Stimulated activated CD4-positive, alpha-beta T cell treated with anti-CD3 and anti-CD28 coated beads, Interleukin-1b, Interleukin-23, amount 100 ng/mL, for 1 hour (primary cell): ENCODE measurements at places on chromosomes 2 and 18.

DNA sequence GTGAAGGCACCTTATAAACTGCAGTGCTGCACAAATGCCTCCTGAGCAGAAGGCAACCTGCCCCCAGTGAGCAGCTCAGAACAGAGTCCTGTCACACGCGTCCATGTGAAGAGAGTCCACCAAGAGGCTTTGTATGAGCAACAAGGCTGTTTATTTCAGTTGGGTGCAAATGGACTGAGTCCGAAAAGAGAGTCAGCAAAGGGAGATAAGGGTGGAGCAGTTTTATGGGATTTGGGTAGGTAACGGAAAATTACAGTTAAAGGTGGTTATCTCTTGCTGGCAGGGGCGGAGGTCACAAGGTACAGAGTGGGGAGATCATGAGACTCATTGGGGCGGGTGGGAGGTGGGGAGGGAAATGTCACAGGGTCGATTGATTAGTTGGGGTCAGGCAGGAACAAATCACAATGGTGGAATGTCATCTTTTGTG, 53.4 kb upstream of the RALBP1 start:
- DNase-seq: no peak

DNA sequence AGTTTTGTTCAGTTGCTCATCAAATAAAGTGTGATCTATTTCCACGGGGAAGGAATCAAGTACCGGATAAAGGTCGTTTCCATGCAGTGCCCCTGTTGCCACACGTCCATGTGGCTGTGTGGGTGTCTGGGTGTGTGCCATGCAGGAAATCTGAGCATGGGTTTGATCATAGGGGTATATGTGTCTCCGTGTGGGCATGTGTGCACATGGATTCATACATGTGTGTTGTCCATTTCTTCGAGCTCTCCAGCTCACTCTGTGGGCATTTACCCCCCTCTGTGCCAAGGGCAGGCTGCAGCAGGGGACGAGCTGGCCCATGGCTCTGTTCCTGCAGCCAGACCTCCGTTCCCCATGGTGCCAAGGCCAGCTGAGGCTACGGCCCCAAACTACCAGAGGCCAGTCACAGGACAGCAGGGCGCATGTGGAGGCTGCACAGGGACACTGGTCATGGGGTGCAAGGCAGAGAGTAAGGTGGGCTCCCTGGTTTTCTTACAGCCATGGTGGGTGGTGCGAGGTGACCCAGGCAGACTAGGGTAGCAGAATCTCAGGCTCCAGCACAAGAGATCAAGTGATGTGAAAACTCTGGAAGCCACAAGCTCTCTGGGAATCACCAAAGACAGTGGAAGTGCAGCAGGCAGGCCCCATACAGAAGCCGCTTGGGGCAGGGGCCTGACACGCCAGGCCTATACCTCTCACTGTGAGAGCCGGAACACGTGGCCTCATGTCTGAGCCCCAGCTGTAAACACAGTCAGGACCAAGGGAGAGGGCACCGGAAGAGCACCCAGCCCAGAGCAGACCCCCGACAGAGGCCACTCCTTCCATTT, 66.4 kb upstream of the RAB6C start:
- no peak for DNase-seq

GRCh38 chr18:50189160-50189559, 5.8 kb downstream of the MYO5B start:
- no peak for DNase-seq

DNA sequence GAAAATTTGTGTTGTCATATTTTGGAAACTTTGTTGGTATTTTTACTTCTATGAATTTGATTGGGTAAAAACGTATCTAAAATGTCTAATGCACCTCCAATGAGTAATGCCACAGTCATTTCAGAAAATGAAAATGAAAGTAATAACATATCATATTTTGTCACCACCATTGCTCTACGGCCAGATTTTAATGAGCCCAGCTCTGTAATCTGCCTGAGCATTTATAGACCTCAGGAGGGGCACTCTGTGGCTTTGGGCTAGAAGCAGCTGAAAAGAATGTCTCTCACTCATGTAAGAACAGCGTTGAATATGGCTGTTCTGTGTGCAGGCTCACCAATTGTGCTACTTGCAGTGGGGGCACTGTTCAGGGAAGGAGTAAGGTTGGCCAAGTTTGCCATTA, 32.7 kb upstream of the ABCA12 start:
- no peak for DNase-seq

GRCh38 chr2:202885190-202885589, 13.6 kb upstream of the ICA1L start:
- no peak for DNase-seq

- DNase-seq: no peak
These were observed 298.8 kb downstream of the SP3 start for GRCh38 chr2:173666171-173666888.

DNA sequence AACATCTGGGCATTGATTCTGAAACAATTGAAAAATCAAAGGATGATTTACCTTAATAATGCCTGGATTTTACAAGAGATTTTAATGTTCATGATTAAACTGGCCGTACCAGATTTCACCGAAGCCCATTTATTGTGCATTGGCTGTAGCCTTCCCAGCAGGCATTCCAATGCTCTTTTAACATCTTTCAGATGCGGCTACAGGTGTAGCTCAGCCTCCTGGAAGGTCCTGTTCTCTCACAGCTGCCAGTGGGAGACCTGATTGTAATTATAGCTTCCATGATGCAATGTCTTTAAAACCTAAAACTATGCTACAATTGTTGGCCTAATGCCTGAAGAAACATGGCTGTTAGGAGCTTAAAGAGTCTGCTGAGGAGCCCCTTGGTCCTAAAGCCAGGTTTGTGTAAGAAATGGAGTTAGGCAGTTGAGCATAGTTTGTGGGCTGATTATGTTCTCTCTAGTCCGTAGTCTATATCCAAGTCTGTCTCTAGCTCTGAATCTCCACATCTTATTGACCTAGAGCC, 147.4 kb downstream of the CERS6 start:
- no peak for DNase-seq

DNA sequence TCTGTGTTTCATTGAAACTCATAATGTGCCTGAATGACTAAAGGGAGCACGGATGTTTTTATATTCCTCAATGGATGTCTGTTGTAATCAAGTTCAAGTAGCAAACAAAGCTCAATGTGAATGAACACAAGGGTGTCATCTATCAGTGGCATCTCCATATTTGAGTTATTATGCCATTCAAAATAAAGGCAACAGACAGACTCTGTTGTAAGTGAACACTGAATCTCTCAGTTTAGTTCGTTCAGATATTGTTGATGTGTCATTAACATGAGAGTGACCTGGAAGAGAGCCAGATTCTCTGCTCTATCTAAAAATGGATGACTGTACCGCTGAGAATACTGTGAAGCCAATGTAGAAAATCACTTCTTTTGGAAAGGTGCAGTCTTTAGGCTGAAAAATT, 118.7 kb downstream of the NUP35 start:
- DNase-seq: no peak

DNA sequence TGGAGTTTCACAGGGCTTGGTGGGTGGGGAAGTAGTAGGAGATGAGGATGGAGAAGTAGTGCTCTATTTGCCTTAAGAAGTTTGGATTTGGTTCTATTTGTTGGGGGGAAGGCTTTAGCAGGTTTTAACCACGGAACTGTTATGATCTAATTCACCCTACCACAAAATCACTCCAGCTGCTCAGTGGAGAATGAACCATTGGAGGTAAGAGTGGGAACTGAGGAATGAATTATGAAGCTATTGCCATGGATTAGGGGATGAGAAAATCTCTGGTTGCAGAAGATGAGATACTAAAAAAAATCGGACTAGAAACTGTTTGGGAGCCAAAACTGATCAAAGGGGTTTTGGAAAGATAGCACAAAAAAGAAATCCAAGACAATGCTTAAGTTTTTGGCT, 488.9 kb downstream of the DLGAP1 start:
- DNase-seq: no peak

DNA sequence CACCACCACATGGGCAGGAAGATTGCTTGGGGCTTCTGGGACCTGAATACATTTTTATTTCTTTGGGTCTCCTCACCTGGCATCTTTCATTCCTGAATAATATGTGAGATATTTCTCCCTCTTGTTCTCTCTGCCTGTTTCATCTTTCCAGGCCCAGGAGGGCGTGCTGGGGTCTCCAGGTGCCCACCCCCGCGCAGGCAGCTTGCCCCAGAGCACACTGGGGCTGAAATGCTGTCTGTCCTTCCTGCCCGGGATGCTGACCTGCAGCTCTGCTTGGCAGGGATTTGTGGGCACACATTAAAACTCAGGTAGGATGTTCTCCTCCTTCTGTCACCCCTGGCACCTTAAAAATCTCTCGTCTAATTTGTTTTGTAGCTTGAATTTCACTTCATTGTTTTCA, 39.7 kb upstream of the TEX51 start:
- no peak for DNase-seq

DNA sequence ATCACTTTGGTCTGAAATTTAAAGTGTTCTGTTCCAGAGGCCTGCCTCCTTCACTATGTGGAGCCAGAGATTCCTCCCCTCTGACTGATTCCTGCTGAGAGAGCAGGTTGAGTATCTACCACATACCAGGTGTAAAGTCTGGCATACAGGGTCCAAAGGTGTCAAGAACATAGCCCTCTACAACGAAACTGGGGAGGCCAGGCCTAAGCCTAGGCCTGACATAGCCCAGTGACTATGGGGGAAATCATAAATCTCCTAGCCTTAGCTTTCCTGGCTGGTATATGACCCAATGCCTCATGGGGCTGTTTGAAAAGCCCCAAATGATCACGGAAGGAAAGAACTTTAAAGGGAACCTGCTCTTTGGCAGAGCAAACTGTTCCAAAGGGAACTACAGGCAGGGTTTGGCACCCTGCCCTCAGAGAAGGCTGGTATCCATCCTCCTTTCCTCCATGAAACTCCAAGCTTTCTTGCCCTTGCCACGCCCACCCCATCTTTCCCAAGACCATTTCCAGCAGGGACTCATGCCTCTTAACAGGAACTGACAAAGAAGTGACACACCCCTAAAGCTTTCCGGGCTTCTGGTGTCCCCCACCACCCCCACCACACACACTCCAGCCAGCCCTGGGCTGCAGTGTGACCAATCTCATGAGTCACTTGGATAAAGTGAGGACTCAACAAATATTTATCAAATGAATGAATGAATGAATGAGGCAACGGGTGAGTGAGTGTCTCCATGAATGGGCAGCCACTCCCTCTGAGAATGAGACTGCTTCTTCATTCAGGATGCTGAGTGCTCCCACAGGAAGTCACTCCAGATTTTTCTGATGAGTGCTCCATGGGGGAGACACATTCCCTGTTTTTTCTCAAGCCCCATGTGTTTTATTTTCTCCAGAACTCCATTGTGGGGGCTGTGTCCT, 114.5 kb upstream of the STPG4 start:
- no peak for DNase-seq

- DNase-seq: no peak
These were observed 4.0 kb upstream of the REEP1 start for GRCh38 chr2:86341470-86341869.

- no peak for DNase-seq
These were observed 53.2 kb downstream of the NEMP2 start for GRCh38 chr2:190481339-190481738.

DNA sequence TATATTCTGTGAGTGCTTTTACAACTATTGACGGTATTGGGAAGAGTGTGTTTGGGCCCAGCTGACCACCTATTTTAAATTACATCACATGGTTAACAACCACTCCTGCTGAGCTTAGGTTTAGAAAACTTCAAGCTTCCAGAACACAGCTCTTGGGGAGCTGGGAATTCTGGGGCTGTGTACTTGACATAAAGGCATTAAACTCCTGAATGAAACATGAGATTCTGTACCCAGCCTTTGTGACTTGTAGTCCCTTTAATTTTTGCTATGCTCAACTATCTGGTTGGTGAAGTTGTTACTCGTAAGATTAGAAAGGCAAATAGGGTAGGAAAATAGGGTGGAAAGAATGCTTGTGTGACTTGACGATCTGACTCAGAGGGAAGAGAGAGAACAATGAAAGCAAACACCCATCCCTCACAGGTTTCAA, 66.9 kb downstream of the LTBP1 start:
- DNase-seq: no peak

GRCh38 chr2:134290358-134290757, 36.5 kb downstream of the MGAT5 start:
- no peak for DNase-seq

DNA sequence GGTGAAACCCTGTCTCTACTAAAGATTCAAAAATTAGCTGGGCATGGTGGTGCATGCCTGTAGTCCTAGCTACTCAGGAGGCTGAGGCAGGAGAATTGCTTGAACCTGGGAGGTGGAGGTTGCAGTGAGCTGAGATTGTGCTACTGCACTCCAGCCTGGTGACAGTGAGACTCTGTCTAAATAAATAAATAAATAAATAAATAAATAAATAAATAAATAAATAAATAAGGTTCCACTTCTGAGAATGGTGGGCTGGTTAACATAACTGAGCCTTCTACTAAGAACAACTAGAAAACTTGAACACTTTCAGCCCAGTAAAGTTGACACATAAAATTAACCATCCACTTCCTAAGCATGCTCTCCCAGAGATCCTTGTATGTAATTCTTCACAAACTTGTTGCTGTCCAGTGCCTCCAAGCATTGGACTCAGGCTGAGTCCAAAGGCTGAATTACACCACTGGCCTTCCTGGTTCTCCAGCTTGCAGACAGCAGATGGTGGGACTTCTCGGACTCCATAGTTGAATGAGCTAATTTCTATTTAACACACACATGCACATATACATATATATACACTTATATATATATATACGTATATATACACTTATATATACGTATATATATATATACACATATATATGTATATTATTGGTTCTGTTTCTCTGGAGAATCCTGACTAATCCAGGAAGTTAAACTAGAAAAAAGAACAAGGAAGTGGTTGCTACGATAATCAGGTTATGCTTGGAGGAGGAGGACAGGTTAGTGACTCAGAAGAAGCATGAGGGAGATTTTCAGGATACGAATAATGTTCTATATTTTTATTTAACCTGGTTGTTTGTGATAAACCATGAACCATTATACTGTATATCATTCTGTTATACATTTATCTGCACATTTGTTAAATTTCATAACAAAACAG, 348.8 kb downstream of the METTL4 start:
- DNase-seq: no peak

- DNase-seq: no peak
These were observed 3.6 kb downstream of the BCL11A start for GRCh38 chr2:60549928-60550177.

DNA sequence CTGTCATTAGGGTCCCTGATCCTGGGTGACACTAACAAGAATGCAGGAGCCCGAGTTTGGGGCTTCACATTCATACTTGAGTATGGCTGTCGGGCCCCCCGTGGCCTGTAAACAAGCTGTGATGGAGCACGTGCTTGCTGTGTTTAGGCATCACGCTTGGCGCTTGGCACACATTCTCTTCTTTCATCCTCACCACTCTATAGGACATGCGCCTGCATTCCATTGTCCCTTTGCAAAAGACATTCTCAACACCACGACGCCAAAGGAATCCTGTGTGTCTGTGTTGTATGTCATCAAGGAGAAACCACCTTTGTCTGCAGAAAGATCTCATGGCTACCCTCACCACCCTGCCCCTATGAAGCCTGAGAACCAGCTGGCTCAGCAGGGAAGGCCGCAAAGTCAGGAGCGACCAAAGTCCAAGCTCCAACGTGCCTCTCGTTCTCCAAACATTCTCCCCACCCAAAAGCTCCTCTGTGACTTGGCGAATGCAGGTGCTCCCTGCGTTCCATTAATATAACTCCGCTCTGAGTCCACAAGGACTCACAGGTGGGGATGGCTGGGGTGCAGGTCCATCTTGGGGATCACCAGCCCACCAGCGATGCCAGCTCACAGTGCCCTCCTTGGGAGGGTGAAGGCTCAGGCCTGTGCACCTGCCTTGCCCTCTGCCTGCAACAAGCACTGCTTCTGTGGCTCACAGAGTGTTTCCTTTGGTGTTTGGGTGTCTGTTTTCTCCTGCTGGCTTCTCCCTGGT, 6.2 kb upstream of the PER2 start:
- no peak for DNase-seq
